Activated CD4-positive, alpha-beta T cell treated with anti-CD3 and anti-CD28 coated beads, Interleukin-2, amount 10 ng/mL, durations not matched to agents 7 days and 5 days (primary cell): ENCODE measurements at places on chromosomes 7 and 10. TPM values are rescaled to one million over a fixed set of nuclear protein-coding genes. Genes with fewer than 3 reads are reported as not detected.

Gene ADARB2
- 0.30 TPM for total RNA-seq

Gene FAM131B
- 0.29 TPM for total RNA-seq

Gene RPA3
- 93.2 TPM for total RNA-seq

Gene DKK1
- total RNA-seq, result not detected
